Tibial artery (tissue), 4 donors: ENCODE measurements at places on chromosomes 13 and 19.

DNA sequence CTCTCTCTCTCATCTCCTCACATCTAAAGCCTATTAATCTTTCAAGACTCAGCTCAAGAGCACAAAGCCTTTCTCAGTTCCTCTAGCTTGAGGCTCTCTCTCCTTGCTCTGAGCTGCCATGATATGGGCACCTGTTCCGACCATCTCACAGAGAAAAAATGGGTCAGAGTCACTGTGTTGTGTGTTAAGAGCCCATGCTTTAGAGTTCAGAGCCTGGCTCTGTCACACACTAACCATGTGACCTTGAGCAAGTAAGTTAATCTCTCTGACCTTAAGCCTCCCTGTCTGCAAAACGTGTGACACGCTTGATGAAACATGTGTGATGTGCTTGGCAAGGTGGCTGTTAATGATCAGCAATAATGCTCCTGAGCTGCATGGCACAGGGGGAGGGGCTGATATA lies 245.2 kb downstream of the DLEU7 start:
- DNase-seq = no peak

GRCh38 chr13:25253702-25254101 lies 33.6 kb downstream of the MTMR6 start:
- no peak for DNase-seq

GRCh38 chr19:4952945-4953344 lies 16.0 kb upstream of the KDM4B start:
- DNase-seq = no peak

DNA sequence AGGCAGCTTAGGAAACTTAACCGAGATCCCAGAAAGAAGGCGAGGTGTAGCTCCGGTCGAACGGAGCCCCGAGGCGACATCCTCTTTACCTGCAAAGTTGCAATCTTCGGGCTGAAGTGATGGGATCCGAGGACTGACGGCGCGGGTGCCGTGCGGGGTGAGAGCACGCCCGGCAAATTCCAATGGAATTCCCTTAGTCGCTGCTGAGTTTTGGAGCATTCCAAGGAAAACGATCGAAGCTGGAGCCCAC lies 141 bp downstream of the TRPC4 start:
- DNase-seq = no peak

DNA sequence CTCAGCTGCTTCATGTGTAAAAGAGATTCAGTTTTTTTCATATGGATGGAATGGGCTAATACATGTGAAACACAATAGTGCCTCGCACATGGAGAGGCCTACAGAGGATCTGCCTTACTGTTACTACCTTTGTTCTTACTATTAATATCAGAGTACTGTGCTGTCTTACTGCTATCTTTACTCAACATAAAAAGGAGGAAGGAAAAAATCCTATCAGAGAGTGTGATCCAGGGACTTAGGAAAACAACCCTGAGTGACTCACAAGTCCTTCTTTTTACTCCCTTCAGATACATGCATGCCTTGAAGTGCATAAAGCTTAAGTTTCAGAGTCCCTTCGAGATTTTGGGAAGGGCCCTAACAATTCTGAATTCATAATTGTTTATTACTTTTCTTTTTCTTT lies 136.8 kb downstream of the TBC1D4 start:
- DNase-seq = no peak

- peak; percentile 47 for DNase-seq
Observed at GRCh38 chr19:50537769-50538230, 24.1 kb upstream of the ASPDH start.

GRCh38 chr19:33299051-33299688 lies 3.2 kb downstream of the CEBPA start:
- DNase-seq = no peak

DNA sequence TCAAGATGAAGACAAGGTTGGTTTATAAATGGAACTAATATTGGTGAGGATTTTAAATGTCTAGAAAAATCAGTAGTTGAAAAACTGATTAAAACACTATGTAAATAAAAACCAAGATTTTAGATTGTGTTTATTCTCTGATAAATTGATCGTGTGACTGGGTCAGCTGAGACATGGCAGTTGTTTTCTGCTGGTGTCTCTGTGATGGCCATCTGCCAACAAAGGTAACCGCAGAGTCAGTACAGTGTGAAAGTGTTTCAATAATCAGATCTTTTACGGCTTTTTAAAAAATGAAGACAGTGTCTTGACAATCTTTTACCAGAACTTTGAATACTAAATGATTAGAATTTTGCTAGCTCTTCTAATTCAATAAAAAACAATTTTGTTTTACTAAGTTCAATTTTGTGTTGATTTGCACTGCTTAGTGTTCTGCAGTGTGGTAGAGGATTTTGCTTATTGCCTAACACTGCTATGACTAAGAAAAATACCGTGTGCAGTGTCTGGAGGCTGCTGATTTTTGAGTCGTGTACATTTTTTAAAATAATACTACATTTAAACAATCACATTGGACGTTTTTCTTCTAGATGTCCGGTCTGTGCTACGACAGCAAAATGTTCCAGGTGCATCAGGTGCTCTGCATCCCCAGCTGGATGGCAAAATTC lies 32.7 kb upstream of the GPR183 start:
- DNase-seq = no peak

- DNase-seq = no peak
Observed at GRCh38 chr13:83622422-83622784, 259.9 kb downstream of the SLITRK1 start.

DNA sequence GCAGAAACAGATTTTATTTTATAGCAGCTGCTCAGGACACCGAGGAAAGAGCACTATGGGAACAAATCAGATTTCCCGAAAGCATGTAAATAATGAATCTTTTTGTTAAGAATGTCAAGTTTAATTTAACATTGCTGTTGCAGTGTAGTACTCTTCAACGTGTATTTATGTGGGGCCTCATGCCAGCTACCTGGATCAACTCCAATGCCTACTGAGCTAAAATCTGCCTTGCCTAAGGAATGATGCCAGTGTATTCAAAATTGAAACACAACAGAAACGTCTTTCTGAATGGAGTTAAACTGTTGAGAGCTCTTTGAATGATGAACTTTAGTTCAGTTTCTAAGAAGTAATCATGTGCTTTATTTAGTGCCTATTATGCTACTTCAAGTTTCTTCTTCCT lies 1379.8 kb upstream of the ATXN8OS start:
- DNase-seq = no peak

DNA sequence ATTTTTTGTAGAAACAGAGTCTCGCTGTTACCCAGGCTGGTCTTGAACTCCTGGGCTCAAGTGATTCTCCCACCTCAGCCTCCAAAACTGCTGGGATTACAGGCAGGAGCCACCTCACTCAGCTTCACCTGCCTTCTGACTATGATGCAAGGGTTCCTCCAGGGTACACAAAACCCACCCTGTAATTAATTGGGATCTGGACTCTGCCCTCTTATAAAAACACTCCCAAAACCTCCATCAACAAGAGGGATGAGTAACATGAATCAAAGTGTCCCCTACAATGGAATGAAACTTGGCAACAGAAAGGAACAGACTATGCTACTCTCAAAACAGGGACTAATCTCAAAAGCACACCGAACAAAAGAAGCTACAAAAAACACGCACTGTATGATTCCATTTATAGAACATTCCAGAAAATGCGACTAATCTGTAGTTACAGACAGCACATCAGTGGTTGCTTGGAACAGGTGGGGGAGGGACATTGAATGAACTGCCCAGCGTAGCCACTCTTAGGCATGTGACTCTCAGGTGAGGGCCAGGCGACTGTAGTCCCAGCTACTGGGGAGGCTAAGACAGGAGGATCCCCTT lies 3.2 kb upstream of the PRR36 start:
- no peak for DNase-seq

DNA sequence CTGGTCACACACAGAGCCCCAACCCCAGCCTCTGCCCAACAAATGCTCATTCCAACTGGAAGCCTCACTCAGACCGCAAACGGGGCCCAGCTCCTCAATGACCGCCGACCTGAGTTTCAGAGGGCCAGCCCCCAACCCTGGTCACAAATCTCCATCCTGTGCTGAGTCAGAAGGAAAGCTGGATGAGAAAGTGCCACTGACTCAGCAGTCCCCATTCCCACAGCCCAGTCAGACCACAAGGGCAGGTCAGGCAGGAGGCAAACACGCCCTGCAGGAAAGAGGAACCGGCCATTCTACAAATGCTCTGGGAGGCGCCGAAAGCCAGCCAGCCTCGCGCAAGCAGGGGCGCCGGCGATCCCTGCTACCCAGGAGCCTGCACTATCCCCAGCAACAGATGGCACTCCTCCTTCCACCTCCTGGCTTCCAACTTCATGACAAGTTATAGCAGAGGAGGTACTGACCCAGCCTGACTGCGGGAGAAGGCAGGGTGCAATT lies 14.1 kb upstream of the PRKD2 start:
- peak; percentile 44 for DNase-seq

DNA sequence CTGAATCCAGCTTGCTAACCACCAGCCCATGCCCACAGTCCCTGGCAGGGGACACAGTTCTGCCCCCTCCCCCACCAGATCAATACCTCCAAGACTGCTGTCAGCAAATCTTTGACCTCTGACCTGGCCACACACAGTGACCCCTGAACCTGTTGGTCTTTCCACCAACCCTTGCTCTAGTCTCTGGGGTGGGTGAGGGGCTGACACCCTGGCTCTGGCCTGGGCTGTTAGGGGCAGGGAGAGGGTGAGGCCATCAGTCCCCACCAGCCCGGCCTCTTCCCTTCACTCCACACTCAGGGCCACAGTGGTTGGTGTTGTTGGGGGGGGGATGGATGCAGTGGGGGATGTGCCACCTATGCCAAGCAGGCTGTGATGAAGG lies 21.8 kb upstream of the SLC7A10 start:
- no peak for DNase-seq

GRCh38 chr19:39083983-39084731 lies at the start of gene ACP7:
Gene ACP7, plus strand, starts transcription at chr19:39084368. Its CDS starts 902 bp downstream, at chr19:39085270.
- no peak for DNase-seq

GRCh38 chr19:41928221-41928683 lies at the start of gene ERFL:
Gene ERFL, minus strand, starts transcription at chr19:41928449. Its CDS starts 15,530 bp downstream, at chr19:41912919.
- no peak for DNase-seq

GRCh38 chr13:85095418-85096272 lies 703.6 kb downstream of the SLITRK6 start:
- no peak for DNase-seq

DNA sequence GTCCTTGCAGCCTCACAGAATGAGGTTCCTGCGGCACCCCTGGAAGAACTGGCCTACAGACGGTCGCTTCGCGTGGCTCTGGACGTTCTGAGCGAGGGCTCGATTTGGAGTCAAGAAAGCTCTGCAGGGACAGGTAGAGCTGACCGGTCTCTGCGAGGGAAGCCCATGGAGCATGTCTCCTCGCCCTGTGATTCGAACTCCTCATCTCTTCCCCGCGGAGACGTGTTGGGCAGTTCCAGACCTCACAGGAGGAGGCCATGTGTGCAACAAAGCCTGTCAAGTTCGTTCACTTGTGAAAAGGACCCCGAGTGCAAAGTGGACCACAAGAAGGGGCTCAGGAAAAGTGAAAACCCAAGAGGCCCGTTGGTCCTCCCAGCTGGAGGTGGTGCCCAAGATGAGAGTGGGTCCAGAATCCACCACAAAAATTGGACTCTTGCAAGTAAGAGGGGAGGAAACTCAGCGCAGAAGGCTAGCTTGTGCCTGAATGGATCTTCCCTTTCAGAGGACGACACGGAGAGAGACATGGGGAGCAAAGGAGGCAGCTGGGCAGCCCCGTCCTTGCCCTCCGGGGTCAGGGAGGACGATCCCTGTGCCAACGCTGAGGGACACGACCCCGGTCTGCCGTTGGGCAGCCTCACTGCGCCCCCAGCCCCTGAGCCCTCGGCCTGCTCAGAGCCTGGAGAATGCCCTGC lies 23.4 kb upstream of the NDUFS7 start:
- no peak for DNase-seq

DNA sequence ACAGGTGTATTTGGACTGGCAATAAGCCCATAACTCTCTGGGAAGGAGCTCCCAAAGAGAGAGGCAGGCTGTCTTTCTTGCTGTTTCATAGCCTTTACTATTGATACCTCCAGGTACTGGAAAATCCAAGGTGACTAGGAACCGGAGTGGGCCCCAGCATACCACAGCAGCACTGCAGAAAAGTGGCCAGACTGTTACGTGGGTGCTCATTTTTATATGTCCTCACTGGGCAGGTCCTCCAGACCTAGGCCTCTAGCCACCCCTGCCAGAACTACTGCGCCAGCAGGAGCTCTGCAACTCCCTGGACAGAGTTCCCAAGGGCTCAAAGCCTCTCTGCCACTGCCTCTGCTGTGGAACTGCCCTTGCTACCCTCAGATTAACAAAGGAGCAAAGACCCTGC lies 46.4 kb downstream of the LIG4 start:
- no peak for DNase-seq

GRCh38 chr19:16671652-16672274 lies 10.8 kb downstream of the TMEM38A start:
- DNase-seq = no peak

DNA sequence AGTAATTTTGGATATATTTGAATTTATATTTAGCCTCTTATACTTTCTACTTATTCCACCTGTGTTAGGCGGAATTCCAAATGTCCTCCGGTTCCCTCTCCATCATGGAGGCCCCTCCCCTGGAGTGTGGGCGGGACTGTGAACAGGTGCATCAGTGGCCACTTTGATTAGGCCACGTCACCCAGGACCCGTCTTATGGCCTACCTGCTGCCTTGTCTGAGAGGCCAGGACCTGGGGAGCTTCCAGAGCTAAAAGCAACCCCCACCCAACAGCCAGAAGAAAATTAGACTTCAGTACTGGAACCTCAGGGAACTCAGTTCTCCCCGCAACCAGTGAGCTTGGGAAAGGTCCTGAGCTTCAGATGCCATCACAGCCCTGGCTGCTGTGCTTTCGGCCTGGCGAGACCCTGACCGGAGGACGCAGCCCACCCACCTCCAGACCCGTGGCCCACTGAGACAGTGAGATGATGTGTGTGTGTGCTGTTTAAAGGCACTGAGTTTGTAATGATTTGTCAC lies 200.2 kb upstream of the SOX1 start:
- DNase-seq = no peak

DNA sequence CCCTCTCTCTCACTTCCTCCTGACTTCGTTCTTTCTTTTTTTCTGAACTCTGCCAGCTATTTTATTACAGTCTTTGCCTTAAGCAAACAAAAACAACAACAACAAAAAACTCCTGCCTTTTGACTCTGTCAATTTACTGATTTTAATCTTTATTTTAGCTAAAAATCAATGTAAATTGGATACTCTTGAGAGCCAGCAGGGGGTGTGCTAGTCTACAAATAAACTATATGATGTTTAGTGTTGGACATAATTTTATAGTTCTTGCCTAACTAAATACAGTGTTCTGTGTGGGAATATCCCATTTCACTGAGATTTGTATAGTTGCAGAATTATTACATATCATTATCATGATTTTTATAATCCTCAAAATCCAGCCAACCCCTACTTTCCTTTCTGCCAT lies 1199.9 kb upstream of the SPRY2 start:
- DNase-seq = no peak

- no peak for DNase-seq
Observed at GRCh38 chr19:30935146-30935545, 414.1 kb downstream of the TSHZ3 start.

- no peak for DNase-seq
Observed at GRCh38 chr19:2815923-2816322, 3.7 kb upstream of the ZNF554 start.
